ENCODE measurements at places on chromosomes 6 and 20.

DNA sequence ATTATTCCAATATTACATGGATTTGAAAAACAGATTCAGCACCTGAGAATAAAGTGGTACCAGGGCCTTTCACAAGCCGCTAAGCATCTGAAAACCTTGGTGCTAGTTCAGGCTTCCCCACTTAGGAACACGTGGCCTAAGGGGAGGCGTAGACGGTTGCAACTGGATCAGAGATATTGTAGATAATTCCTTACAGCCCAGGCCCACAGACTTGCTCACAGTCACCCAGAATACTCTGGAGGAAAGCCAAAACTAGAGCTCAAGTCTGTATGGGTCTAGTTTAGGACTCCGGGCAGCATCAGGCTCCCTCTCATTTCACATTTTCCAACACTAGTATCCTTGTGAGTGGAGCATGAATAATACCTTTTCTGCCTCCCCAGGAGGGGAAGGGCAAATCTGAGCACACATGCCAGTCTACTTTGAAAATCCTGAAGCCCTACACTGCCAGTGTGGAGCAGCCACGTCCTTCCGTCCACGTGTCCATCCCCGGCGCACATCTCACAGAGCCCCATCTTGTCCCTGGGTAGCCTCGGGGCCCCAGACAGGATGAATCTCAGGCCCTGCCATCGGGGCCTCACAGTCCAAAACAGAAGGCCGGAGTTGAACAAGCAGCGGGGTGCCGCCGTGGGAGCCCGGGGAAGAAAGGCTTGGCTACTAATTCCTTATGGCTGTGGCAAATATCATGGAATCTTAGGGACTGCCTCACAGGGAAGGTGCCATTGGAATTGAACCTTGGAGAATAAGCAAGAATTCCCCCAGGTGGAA, 299.3 kb downstream of the NRN1 start:
- no peak for DNase-seq

GRCh38 chr6:160135907-160136655, 14.5 kb downstream of the SLC22A1 start:
- no peak for DNase-seq

- DNase-seq: no peak
Measured at GRCh38 chr6:20932284-20932683, 398.0 kb downstream of the CDKAL1 start.

GRCh38 chr6:43978473-43979346, 148.5 kb downstream of the MRPL14 start:
- DNase-seq: no peak

DNA sequence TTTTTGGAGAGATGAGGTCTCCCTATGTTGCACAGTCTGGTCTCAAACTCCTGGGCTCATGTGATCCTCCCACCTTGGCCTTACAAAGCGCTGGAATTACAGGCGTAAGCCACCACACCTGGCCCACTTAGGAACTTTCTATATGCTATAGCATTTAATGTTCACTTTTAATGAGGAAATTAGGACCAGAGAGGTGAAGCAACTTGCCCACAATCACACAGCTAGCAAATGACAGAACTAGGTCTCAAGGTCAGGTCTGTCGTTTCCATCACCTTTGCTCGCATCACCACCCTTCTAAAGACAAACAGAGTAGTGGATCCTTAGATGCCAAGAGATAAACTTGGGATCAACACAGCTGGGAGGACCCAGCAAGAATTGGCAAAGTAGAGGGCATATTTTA, 381.7 kb downstream of the CD83 start:
- no peak for DNase-seq
